H1 (cell line): ENCODE measurements at places on chromosomes 12 and 14. TPM values are rescaled to one million over a fixed set of nuclear protein-coding genes. Genes with fewer than 3 reads are reported as not detected.

- no peak for DNase-seq
Observed at GRCh38 chr12:69998922-69999321, 173.9 kb downstream of the MYRFL start.

GRCh38 chr14:56417173-56417572 lies 162.4 kb upstream of the TMEM260 start:
- DNase-seq = no peak

DNA sequence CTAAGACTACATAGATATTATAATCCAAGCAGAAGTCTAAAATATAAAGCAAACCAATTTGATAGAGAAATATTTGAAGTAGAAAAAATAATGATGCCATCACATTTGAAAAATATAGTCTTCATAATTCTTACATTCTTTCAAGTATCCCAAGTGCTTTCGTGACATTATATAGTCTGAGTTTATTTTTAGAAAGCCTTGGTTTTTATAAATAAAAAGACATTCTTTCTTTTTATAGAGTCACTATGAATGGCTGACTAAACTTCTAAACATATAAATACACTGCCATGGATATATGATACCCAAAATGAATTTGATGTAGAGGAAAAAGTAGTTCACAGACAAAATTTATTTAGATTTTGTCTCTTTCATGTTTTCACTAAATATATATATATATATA lies 135.1 kb upstream of the PDZRN4 start:
- DNase-seq = no peak

P2RX7 gene
- total RNA-seq = 0.42 and 0.56 TPM in 2 replicates

DNA sequence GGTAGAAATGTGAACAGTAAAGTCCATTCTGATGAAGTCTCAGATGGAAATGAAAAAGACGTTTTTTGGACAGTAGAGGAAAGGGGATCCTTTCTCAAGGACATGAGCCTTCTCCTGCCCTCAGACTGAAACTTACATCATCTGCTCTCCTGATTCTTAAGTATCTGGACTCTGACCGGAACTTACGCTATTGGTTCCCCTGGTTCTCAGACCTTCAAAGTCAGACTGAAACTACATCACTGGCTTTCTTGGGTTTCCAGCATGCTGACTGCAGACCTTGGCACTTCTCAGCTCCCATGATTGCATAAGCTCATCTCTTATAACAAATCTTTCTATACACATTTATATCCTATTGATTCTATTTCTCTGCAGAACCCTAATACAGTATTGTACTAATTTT lies 291.0 kb downstream of the SNAPC1 start:
- DNase-seq = no peak

DNA sequence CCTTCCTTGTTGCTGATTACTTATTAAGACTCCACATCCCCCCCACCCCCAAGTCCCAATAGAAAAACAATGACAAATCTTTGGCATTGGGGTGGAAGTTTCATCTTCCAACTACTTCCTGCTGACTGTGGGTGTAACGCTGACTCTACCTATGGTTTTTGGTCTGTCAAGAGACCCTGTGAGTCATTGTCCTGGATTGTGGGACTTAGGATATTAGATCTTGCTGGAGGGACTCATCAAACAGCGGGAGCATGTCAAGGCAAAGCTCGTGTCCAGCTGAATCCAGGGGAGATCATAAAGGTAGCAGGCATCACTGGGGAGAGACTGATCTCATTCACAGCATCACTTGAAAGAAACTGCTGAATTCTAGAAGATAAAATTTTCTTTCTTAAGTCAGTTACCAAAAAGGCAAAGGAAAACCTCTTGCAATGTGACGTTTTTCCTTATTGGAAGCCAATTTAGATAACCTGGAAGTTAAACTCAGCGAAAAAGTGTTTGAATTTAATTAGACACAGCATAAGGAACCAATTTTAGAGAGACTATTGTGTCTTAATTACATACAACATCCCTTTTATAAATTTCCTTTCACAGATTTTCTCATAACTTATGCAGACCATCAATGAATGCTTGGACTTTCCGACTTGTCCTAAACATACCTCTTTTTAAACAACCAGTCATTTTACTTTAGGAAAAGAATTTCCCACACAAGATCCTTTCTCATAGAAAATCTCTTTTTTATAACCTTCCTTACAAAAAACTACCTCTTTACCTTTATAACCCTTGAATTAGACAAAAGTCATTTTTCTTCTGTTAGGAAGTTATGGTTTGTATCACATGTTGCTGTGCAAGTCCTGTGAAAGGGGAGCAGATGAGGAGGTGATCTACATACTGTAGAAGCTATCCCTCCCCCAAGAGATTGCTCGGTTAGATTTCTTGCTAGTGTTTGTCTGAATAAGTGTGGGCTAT lies 94.6 kb upstream of the SCAF11 start:
- DNase-seq = no peak

FIGNL2 gene
- total RNA-seq = 6.5 and 7.5 TPM in 2 replicates

DNA sequence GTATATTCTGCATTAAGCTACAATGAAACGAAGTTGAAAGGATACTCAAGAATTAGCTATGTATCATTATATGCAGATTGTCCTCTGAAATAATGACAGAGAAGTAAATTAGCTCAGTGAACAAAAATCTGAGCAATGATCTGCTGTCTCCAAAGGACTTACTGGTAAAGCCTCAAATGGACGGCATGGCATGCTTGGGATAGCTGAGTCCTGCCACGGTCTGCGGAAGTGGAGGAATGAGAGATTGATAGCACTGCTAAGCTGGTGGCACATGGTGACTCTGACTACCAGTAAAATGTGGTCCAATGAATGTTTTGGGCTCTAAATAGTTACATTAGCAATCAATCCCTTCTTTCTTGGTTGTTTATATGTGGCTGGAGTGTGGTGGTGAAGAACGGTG lies 3.7 kb upstream of the DENND5B start:
- no peak for DNase-seq

- DNase-seq = no peak
Observed at GRCh38 chr12:100443434-100443833, 30.2 kb upstream of the NR1H4 start.

FAM186B gene
- 0.21 and 0.73 TPM in 2 replicates for total RNA-seq

GRCh38 chr14:55536204-55536708 lies 43.8 kb upstream of the KTN1 start:
- DNase-seq = no peak

SLC17A8 gene
- total RNA-seq = 0.11 and 0.30 TPM in 2 replicates

GRCh38 chr14:87896393-87897380 lies 96.3 kb downstream of the GALC start:
- DNase-seq = no peak

DNA sequence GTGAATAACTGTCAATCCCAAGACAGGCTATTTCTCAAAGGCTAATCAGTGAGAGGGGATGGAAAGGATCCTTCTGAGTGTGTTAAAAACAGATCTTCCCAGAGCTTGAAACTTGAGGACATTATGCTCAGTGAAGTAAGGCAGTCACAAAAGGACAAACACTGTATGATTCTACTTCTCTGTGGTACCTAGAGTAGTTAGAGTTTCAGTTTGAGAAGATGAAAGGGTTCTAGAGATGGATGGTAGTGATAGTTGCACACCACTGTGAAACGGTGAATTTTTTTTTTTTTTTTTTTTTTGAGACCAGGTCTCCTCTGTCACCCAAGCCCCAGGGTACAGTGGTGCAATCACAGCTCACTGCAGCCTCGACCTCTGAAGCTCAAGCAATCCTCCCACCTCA lies 133.8 kb downstream of the SAMD4A start:
- DNase-seq = no peak

IFI27L1 gene
- total RNA-seq = 19.9 and 21.2 TPM in 2 replicates

GLTP gene
- 24.4 and 26.1 TPM in 2 replicates for total RNA-seq

SCNN1A gene
- total RNA-seq = 85.5 and 89.0 TPM in 2 replicates

GRCh38 chr14:74019408-74020137 lies 424 bp downstream of the BBOF1 start:
- no peak for DNase-seq

DNA sequence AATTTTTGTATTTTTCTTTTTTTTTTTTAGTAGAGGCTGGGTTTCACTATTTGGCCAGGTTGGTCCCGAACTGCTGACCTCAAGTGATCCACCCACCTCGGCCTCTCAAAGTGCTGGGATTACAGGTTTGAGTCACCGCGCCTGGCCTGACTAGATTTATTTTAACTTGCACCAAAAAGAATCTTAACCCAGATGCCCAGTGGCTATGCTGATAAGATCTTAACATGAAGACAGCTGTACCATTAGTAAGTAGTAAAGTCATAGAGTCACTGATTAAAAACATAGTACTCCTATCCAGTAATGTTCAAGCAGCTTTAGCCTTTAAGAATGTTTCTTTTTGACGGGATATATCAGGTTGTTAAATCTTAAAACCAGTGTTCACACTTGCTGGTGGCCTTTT lies 1061.8 kb upstream of the FLRT2 start:
- DNase-seq = no peak

ETFBKMT gene
- 1.1 and 1.7 TPM in 2 replicates for total RNA-seq

GRCh38 chr12:16070113-16070512 lies 159.0 kb downstream of the DERA start:
- no peak for DNase-seq

DNA sequence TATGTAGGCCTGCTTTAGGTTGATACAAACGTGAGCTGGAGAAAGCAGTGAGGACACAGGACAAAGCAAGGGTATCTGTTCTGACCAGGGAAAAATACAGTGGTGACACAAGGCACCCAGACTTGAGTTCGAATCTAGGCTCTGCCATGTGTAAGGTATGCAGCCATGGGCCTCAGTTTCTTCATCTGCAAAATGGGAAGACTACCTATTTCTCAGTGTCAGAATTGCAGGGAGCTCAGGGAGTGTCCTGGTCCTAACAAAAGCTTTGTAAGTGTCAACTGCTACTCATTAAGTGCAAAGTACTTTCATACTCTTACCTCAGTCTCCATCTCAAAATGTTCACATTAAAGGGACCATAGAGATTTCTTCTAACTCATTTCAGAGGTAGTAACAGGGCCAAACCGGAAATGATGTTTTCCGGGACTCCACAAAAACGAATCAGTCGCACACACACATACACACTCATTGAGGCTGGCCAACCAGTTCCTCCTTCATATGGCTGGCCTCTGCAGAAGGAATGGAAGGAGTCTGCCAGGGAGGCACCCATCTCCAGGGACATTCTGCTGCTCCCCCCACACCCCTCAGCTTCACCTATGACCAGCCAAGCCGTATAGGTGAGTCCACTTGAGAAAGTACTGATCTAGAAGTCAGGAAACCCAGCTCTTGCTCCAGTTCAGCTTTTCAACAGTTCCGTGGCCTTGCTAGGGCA lies 7.8 kb downstream of the CTDSP2 start:
- DNase-seq = no peak

BEST3 gene
- total RNA-seq = 0.17 TPM in 1 of 2 replicates, not detected in the other

REM2 gene
- 1.1 and 1.3 TPM in 2 replicates for total RNA-seq

FOXJ2 gene
- total RNA-seq = 8.2 and 9.3 TPM in 2 replicates

TAC3 gene
- total RNA-seq = 9.7 and 11.7 TPM in 2 replicates

GRCh38 chr12:130119241-130119861 lies 42.9 kb upstream of the FZD10 start:
- no peak for DNase-seq

COQ6 gene
- total RNA-seq = 8.8 and 9.5 TPM in 2 replicates

PLXNC1 gene
- total RNA-seq = 1.3 and 2.0 TPM in 2 replicates

TAS2R31 gene
- total RNA-seq = 1.4 and 1.5 TPM in 2 replicates

SNRPF gene
- 79.7 and 87.7 TPM in 2 replicates for total RNA-seq

PTPRR gene
- 0.07 and 0.27 TPM in 2 replicates for total RNA-seq

LRRC10 gene
- total RNA-seq = not detected in 2 replicates

DNA sequence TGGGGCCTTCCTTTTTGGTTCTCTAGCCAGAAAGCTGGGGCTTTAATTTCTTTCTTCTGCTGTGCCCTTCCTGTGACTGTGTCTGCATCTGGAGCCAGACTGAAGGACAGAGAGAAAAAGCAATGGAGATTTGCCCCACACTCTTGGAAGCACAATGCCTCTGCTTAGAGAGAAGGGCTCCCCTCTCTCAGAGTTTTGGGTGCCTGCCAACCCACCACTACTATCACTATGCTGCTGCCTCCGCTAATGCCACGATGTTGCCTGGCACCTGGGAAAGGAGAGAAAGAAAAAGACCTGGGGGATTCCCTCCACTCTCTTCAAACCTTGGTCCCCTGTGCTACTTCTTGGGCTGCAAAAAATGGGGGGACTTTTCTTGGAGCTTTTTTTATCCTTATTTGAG lies 52.6 kb downstream of the TMEM260 start:
- DNase-seq = no peak

GRCh38 chr12:45560689-45561088 lies 168.8 kb upstream of the ARID2 start:
- DNase-seq = no peak

CLSTN3 gene
- 19.9 and 20.4 TPM in 2 replicates for total RNA-seq

GRCh38 chr14:21978999-21979314 lies 305.3 kb upstream of the OR4E1 start:
- no peak for DNase-seq

FAM222A gene
- total RNA-seq = 1.1 and 1.5 TPM in 2 replicates

TRIM9 gene
- 3.8 and 5.4 TPM in 2 replicates for total RNA-seq

DNA sequence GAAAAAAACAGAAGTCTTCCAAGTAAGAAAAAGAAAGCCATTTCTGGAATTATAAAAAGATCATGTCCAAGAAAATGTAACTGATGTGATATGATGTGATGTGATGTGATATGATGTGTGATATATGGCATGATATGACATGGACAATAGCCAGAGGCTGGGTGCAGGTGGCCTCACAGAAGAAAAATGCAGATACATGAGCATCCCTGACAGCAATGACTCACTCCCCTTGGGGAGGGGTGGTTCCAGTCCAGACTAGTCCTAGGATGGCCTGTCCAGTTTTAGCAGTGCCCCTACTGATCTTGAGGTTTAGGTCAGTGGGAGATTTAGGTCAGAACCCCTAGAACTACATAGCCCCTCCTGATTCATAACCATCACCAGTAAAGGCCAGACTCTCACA lies 3.5 kb upstream of the RHOJ start:
- no peak for DNase-seq

DNA sequence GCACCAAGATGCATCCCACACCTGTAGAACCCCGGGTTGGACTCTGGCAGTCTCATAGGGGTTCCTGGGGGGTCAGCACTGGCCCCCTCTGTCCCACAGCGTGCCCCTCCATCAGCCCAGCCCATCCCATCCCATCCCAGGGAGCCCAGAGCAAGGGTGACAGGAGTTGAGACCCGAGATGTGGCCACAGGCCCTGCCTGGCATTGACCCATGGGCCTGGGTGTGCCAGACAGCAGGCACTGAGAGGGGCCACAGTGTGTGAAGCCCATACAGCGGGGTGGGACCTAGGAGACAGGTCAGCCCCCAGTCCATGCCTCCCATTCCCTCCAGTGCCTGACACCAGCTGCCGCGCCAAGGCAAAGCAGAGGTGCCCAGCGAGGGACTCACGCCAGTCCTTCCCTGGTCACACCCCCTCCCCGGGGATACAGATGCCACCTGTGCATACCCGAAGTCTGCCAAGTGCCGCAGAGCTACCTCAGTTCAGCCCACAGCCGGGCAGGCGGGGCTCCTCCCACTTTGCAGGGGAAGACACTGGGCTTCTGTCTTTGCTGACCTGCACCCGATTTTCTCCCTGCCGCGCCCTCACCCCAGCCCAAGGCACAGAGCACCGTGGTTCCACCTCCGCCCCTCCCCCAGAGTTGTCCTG lies 50.4 kb downstream of the CYP46A1 start:
- no peak for DNase-seq
